ENCODE measurements at places on chromosomes 4 and X.

- no peak for DNase-seq
Measured at GRCh38 chrX:39720945-39721344, 376.8 kb downstream of the BCOR start.

GRCh38 chrX:32673193-32673592 is 538.2 kb downstream of the DMD start:
- no peak for DNase-seq

GRCh38 chr4:7311205-7311604 is 118.9 kb downstream of the SORCS2 start:
- DNase-seq, result no peak

DNA sequence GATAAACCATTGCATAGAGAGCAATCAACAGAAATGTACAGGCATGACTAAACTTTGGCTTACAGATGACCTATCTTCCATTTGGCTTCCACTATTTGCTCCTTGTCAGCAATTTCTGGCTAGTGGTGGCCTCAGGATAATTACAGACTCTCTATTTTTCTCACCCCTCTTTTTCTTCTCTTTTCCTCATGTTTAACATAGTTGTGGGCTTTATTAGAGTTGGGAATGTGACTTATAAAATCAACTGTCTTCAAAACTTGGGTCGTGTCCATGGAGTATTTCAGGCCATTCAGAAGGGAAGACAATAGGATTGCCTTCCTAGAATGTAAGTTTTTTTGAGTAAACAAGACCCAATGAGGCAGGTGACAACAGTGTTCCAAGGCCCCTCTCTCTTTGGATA is 236.2 kb downstream of the FRAS1 start:
- no peak for DNase-seq

DNA sequence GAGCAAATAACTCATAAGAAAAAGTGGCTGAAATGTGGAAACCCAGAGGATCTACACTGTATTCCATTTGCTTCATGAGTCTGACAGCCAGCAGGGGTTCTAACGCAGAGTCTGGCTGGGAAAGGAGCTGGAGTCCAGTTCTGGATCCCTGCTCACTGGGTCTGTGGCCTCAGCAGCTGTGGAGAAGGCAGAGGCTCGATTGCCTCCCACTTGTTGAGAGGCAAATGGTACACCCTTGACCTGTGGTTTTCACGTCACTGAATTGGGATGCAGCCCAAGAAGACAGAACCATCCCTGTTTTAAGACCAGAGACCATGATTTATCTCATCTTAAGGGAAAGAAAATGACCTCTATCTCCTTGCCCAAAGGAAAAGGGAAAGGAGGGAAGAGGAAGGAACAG is 147.0 kb upstream of the NOCT start:
- DNase-seq, result no peak

DNA sequence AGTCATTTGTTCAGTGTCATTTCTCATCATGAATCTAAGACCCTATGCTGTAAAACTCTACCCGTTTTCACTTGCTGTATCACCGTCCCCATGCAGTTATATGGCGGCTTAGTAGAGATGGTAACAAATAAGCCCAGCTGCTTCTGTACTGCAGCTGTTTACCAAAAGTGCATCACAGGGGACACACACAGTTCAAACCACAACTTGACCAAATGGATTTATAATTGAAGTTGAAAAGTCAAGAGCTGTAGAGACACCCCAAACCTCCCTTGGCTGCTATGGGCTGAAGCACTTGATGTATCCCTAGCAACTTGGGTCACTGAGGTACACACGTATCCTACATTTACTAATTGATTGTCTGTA is 219.0 kb upstream of the FGF13 start:
- no peak for DNase-seq

- no peak for DNase-seq
Measured at GRCh38 chrX:108833993-108834392, 97.6 kb upstream of the IRS4 start.

DNA sequence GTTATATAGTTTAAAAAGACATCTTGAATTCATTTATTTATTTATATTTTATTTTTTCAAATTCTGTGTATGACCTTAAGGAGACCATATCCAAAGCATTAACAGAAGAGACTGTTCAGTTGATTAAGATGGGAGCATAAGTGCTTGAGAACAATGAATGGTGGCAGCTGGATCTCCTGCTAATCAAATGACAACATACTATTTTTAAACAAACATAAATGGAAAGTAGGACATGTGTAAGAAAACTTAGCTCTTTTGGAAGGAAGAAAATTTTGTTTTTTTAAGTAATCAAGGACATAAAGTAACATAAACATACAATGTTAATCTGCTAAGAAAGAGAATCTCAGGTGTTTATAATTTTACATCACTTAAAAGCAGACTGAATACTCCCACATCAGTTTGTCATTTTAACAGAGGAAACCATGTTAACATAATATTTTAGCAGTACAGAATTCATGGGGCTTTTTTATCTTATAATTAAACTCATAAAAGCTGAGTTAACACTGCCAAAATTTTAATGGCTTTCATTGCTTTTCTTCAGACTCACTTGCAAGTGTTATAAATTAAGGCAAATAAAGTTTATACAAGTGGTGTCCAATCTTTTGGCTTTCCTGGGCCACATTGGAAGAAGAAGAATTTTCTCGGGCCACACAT is 95.1 kb downstream of the MAD2L1 start:
- DNase-seq, result no peak

DNA sequence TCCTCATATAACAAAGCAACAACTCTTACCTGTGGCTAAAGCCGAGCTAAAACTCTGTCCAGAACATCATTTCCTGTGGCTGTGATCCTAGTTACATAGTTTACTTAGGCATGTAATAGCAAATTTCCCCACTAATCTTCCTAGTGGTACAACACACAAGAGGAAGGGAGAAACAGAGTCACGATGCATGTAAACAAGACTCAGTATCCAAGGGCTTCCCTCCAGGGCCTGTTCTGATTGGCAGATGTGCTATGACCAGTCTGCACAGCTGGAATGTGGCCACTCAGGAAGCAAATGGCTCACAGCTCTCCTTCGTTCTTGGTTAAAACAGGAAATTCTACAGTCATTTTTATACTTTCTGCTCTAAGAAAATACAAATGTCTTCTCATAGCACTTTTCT is 49.2 kb upstream of the PRSS48 start:
- DNase-seq, result no peak

DNA sequence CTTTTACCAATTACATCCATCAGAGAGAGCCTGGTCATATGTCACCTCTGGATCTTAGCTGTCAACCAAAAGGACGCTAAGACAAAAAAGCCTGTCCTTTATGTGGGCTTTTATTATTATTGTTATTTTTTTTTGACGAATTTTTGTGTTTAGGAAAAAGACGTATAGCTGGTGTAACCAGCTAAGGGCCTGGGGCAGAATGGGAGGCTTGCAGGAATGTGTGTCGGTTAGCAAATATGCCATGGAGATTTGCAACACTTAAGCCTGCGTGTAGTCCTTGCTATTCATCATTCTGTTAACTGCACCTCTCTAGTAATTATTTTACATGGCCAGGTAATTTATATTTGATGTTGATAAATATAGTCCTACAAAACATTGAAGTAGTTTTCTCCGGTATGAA is 93.5 kb downstream of the TACR3 start:
- no peak for DNase-seq

GRCh38 chr4:145348291-145348690 is 133.4 kb upstream of the SMAD1 start:
- DNase-seq, result no peak

GRCh38 chr4:2961811-2962441 is 1.3 kb downstream of the NOP14 start:
- no peak for DNase-seq

DNA sequence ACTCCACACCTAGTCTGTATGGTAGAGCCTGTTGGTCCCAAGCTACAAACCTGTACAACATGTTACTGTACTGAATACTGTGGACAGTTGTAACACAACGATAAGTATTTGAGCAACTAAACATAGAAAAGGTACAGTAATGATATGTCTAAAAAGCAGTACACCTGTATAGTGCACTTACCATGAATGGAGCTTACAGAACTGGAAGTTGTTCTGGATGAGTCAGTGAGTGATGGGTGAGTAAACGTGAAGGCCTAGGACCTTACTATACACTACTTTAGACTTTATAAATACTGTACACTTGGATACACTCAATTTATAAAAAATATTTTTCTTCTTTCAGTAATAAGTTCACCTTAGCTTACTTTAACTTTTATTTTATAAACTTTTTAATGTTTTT is 104.0 kb downstream of the TMA16 start:
- DNase-seq, result no peak

GRCh38 chr4:102263024-102263787 is 82.1 kb downstream of the SLC39A8 start:
- DNase-seq, result no peak

GRCh38 chr4:83605744-83606172 is 69.8 kb downstream of the GPAT3 start:
- DNase-seq, result no peak

DNA sequence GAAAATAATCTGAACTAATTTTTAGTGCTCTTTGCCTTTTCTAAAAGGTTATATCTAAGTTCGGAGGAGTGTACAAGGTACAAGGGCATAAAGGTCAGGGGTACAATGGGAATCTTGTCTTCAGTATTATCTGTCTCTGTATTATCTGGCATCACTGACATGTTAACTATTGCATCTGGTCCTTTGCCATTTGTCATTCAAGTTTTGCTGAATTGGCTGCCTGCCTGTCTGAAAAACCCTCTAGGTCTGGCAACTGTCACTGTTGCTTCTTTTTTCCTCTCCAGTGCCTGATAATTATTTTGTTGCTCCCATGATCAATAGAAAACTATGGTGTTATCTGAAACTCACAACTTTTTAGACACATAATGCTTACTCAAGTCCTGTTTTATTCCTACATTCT is 112.5 kb upstream of the STK26 start:
- DNase-seq, result no peak

GRCh38 chrX:80432863-80433262 is 12.6 kb downstream of the TENT5D start:
- DNase-seq, result no peak

DNA sequence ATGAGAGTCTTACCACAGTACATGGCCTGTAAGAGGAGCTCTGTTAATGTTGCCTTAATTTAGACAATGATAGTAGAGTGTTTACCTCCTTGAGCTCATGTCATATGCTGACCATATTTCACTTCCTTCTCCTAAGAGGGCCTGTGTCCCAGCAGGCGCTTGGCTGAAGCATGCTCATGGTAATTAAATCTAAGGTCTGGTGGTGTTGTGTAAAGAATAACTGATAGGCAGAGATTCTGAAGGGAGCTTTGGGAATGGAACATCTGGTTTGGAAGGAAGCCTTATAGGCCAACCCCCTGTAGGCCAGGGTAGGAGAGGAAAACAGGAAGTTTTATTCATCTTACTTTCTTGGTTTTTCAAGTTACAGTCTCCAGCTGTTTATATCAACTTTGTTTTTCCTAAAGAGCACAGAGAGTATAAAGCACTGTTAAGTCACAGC is 300.2 kb downstream of the USP46 start:
- DNase-seq, result no peak

All from stimulated activated CD4-positive, alpha-beta T cell treated with anti-CD3 and anti-CD28 coated beads, Interleukin-1b, Interleukin-23, amount 100 ng/mL, for 1 hour (primary cell).